ENCODE measurements at places on chromosomes 4 and X.

DNA sequence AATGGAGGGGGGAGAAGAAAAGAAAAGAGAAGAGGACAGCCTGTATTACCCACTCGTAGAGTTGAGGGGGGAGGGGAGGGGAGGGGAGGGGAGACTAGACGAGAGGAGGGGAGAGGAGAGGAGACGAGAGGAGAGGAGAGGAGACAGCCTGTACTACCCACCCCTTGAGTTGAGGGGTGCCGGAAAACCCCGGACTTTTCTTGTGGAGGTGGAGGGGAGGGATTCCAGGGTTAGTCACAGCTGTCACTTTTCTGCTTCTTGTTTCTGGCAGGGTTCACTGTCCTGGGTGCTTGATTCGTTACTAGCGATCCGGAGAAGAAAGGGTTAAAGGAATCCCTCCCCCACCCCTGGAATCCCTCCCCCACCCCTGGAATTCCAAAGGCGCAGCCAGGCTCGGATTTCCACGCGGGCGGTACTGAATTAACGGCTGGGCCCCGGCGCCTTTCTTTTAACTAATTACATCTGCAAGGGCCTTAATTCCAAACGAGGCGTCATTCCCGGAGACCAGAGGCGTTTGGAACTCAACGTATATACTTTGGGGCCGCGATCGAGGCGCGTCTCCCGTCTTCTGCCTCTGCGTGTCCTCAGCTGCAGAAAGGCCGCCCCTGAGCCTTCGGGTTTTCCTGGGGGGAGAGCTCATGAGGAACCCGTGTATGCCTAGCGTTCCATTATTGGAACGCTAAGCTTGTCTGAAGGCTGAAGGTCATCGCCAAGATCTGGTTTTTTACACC is 20.1 kb upstream of the CSF2RA start:
- no peak for DNase-seq

DNA sequence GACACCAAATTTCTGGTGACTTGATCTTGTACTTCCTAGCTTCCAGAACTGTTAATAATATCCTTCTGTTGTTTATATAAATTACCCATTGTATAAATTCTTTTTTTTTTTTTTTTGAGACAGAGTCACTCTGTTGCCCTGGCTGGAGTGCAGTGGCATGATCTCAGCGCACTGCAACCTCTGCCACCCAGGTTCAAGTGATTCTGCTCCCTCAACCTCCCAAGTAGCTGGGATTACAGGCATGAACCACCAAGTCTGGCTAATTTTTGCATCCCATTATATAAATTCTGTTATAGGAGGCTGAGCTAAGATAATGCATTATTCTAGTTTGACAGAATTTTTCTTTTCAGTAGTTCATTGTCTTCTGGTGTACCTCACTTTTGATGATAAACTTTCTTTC is 157.0 kb upstream of the DDIT4L start:
- DNase-seq: no peak

DNA sequence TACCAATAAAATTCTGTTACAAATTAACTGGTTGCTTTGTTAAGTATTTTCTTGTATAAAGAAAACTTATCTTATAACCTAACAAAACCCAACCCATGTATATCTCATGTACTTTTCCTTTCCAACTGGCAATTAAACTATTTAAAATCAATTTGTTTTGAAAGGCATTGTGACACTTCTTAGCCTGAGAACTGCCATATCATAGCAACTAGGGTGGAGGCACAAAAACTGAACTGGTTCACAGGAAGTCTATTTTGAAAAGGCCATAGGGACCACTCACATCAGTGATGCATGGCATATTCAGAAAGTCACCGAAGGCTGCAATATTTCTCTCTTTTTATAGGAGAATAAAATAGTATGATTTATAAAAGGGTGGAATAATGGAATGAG is 40.5 kb upstream of the ARSJ start:
- DNase-seq: no peak

DNA sequence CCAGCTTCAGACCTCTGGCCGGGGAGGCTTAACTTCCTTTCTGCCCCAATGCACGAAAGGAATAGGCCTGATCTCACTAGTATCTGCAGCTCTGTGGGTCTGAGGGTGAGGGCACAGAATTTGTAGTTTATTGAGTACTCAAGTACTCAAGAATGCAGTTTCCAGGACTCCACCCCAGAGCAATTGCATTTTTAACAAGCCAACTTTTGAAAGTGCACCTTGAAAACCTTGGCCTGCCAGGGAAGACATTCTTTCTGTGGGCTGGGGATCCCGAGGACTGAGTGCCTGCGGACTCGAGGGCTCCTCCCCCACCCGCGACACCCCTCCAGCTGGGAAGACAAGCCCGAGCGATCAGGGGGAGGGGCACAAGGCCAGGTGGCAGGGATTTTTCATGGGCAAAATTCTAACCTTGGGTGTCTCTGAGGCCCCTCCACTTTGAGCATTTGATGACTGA is 22.4 kb downstream of the RS1 start:
- DNase-seq: no peak

DNA sequence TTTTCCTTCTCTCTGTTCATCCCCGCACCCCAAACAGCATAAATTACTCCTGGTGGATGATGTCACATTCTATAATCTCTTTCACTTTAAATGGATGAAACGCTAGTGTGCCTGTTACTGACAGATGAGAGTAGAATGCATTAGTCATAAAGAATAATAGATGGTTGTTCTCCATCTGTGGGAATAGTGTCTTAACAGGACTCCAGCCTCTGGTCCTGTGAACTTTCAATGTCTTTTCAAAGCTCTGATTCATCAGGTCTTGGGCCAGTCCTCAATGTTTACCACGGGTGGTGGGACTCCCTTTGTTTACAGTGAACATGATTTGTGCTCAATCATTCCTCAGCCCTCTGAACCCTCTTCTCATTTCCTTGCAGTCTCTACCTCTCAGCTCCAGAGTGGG is 182.6 kb downstream of the GABRB1 start:
- DNase-seq: no peak

GRCh38 chrX:108033890-108034289 is 11.0 kb upstream of the VSIG1 start:
- no peak for DNase-seq

- no peak for DNase-seq
Observed at GRCh38 chr4:162149644-162150043, 14.2 kb downstream of the FSTL5 start.

DNA sequence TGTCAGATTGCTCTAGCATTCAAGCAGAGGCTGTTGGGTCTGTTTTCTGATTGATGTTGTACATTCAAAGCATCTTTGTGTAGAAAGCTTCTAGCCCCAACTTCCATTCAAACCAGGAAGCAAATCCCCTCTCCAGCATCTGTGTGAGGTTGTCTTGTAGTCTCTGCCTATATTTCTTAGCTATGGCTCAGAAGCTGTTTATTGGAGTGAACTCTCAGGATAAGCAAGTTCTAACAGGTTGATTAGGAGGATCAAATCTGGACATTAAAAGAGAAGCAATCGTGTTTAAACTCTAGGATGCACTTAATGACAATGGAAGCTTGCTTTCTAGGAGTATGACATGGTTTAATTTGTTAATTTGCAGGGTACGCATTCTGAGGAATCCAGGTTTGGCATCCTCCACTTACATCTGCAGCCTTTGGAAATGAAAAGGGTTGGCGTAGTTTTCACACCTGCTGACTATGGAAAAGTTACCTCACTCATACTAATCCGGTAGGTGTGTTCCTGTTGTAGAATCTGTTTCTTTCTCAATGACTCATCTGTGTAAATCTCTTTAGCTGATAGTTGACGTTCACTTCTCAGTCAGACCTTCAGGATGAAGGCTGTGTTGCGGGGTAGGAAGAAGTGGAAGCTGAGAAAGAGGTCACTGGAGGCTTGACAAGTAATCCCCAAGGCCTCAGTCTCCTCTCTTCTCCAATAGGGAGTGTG is 88.0 kb upstream of the TLR2 start:
- DNase-seq: no peak

DNA sequence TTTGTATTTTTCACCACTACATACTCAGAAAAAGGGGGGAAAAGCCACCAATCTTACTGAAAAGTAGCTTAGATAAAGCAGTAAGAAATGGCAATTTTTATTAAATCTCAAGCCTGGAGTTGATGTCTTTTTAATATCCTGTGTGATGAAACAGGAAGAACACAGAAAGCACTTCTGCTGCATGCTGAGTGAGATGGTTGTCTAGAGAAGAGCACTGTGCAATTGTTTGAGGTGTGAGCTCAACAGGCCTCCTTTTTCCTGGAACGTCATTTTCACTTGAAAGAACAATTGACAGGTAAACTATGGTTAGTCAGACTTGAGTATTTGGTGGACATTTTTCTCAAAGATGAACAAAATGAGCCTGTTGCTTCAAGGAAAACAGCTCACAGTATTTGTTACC is 73.9 kb downstream of the RTL5 start:
- DNase-seq: no peak

- no peak for DNase-seq
Observed at GRCh38 chrX:44459501-44459900, 83.2 kb downstream of the FUNDC1 start.

DNA sequence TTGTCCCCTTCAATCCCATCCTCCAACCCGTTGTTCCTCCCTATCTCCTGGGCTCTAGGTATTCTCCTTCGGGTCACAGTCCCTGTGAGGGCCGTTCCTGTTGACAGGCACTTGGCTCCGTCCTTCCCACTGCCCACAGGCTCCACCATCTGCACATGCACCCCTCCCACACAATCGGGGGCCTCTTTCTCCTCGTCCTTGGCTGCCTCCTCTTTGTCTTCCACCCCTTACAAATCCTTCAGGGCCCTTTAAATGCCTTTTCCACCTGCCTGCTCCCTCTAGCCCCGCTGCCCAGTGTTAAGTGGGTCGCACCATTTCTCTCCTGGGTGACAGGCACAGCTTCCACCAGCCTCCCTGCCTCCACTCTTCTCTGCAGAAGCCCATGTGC is 2.7 kb upstream of the AVPR2 start:
- DNase-seq: no peak

GRCh38 chr4:7656244-7656800 is 221.6 kb upstream of the PSAPL1 start:
- no peak for DNase-seq

GRCh38 chr4:140969296-140969695 is 164.0 kb downstream of the RNF150 start:
- DNase-seq: no peak

GRCh38 chr4:83114576-83114975 is at the start of gene PLAC8:
PLAC8 (minus strand) TSS chr4:83114729; CDS start chr4:83107921, 6,808 bp downstream.
- DNase-seq: no peak

GRCh38 chr4:126691797-126692196 is 941.0 kb upstream of the INTU start:
- no peak for DNase-seq

DNA sequence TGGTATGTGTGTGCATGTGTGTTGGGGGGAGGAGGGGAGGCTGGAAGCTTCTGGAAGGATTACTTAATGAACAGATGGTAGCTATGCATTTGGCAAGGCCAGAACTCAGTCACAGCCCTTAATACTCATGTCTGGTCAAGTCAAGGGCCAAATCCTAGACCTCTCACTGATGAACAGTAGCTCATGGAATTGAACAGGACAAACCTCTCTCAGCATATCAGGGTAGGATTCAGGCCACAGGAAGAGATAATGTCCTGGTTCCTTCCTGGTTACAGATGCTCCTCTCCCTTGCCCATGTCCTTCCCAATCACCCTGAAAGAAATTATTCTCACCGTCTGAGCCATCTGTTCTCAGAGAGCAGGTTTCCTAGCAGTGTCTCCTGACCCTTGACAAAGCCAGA is 165.7 kb downstream of the SOWAHB start:
- DNase-seq: no peak

GRCh38 chrX:99172958-99173357 is 1237.1 kb downstream of the PCDH19 start:
- DNase-seq: no peak

DNA sequence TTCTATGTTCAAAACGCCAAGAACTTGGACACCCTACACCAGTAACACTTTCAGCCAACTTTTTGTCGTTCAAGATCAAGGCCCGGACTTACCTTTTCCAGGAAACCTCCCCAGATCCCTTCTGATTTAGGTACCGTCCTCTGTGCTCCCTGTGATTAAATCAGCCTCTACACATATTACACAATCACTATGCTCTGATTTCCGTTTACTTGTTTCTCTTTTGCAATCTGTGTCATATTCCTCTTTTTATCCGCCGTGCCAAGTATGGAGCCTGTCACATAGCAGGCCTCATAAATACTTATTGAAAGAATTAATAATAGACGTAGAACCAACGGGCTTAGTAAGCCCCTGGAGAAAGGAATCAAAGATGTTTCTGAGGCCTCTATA is 722 bp upstream of the TMEM33 start:
- DNase-seq: no peak

DNA sequence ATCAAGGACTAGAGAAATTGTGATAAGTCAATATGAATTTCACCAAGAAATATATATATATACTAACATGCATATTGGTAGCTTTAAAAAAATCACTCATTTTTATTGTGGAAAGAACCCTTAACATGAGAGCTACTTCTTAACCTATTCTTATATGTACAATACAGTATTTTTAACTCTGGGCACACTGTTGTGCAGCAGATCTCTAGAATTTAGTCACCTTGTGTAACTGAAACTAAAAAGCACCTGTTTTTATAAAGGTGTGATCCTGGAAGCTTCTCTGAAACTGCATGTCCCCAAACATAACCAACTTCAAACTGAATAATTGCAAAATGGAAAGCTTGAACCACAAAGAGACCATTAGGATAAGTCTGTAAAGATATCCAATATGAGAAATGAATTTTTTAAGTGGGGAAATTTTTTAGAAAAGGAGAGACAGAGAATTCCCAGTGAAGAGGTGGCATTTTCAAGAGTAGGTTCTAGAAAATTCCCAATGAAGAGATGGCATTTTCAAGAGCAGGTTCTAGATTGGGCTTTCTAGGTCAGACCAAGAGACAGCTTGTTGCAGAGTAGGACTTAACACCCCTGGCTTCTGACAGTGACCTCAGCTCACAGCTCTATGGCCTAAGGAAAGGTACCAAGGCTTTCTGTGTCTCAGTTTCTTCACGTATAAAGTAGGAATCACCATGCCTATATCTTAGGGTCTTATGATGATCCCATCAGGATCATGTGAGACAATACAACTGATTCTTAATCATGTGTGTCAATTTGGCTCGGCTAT is 22.0 kb upstream of the PPARGC1A start:
- DNase-seq: no peak

DNA sequence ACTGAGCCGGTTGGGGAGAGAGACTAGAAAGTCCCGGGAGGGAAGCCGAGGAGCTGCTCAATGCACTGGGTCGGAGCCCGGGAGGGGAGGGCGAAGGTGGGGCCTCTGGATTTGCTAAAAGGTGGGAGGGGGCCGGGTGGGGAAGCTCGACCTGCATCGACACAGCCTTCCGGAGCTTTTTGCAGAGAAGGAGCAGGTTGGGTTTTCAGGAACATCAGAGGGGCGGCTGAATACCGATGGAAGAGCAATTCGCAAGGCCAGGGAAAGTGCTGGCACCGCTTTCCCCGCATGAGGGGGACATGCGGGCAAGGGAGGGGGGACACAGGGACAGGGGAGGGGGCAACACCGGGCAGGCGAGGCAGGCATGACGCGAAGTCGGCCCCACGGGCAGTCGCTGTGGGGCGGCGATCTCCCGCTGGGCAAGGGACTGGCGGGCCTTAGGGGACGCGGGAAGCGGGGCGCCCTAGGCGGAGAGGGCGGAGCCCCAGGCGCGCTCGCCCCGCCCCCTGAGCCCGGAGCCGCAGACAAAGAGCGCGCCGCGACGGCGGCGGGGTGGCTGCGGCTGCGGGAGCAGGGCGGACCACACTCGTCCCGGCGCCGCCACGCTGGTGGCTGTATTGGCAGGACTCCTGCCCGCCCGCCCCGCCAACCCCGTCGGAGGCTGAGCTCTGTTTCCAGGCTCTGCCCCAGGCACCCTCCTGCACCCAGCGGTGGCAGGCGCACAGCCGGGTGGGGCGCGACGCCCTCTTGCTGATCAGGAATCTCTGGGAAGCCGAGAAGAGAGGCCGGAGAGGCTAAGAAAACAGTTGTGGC is 11.6 kb downstream of the PDZD4 start:
- no peak for DNase-seq

All from C1 segment of cervical spinal cord (tissue), 14 donors.